ENCODE measurements at places on chromosomes 5 and 9.

DNA sequence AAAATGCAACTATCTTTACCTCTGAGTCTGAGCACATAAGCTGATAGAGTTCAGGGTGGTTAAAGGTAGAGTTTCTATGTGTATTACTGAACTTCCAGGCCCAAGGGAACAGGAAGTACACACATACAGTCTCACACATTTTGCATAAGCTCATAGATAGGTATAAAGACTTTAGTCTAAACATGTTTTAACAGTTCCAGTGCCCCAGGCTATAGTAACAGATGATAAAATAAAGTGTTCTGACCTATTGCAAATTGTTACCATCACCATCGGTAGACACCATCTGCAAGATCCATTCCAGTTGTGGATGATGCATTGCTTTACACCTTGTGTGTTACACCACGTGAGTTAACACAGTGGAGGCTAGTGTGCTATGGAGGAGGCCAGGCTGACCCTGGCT, 95.8 kb downstream of the TMEM174 start:
- DNase-seq: no peak

- DNase-seq: no peak
Measured at GRCh38 chr5:14450018-14450524, 131.5 kb upstream of the OTULINL start.

DNA sequence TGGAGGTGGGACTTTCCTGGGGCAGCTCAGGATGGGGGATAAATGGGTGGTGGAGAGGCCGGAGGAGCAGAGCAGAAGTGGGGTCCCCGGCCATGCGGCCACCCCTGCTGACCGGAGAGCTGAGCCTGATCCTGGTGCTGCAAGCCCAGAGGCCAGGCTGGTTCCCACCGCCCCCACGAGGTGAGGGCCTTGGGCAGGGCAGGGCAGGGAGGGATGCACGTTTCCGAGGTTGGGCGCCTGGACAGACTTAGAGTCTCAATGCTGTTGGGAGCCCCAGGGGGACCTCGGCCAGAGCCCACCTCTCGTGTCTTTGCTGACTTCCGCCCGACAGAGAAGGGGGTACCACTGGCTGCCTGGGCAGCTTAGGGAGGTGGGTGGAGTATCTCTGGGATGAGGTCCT, 5.5 kb downstream of the OBP2A start:
- DNase-seq: no peak

DNA sequence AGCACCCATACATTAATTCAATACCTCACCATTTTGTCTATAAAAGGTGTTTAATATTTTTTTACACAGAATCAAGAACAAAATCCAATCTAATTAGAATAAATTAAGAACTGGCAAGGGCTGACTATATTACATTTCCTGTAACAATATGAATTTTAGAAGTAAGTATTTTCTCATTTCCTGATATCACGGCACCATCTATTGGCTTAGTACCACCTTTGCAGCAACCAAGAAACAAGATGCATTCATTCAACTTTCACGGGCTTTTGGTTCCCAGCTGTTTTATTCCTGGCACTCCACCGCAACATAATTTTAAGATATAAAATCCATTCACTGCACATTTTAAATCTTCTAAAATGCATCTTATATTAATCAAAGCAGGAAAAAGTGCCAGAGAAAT, 20.6 kb downstream of the PSMB7 start:
- no peak for DNase-seq

GRCh38 chr9:134055981-134056461, 11.8 kb downstream of the BRD3 start:
- DNase-seq: no peak

GRCh38 chr5:66209350-66209749, 65.2 kb downstream of the SREK1 start:
- DNase-seq: no peak

DNA sequence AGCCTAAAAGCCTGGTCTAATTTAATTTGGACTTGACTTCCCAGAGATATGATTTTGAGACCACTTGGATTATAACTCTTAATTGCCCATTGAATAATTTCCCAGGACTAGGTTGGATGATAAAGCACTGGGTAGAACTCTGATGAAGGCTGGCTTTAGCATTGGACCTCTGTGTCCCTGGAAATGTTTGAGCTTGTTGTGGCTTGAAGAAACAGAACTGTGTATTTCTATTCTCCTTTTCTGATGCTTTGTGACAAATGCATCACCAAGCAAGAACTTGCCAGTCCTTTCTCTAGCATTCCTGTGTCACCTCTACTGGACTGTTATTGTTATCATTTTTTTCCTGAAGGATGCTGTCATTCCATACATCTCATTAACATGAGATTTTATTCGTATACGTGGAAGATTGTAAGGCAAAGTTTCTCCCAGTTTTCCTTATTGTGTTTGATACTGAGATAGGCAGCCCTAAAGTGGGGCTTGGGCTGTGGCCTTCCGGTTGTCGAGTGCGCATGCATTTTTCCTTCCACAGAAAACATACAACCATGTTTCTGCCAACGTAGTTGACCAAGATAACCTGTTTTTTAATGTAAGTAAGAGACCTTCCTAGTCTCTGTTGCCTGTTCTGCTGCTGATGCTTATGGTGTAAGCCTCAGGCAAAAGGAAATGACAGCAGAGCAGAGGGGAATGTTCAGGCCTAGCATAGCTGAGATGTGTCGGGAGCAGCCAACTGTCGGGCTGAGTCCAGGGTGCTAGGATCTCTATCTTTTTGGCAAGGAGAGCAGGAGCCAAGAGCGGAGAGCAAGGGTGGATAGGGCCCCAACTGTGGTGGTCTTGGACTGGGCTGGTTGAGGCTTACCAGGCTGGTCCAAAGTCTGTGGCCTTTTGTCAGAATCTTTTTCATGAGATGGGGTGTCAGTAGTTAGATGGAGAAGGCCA, 2.3 kb downstream of the NTRK2 start:
- no peak for DNase-seq

DNA sequence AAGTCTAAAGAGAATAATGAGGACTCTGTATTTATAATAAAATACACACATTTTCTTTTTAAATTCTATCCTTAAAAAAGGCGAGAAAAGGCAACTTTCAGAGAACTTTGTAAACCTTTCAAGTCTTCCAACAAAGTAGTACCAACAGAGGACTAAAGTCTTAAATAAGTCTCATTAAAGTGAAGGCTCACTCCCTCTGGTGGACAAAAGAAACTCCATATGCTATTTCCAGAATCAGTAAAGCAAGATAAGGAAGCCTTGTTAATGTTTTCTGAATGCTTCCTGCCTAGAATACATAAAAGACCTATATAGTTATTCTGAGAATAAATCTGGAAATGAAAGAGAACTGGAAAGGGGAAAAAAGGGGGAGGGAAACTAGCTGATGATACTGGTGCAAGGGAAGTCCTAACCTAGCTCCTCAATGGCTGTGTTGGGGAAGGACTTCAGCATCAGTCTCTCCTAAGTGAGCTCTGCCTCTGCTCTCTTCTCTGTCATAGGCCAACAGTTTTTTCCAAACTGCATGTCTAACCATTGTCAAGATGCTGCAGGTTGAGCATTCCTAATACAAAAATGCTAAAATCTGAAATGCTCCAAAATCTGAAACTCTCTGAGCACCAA, 7.2 kb downstream of the HMGCS1 start:
- no peak for DNase-seq

DNA sequence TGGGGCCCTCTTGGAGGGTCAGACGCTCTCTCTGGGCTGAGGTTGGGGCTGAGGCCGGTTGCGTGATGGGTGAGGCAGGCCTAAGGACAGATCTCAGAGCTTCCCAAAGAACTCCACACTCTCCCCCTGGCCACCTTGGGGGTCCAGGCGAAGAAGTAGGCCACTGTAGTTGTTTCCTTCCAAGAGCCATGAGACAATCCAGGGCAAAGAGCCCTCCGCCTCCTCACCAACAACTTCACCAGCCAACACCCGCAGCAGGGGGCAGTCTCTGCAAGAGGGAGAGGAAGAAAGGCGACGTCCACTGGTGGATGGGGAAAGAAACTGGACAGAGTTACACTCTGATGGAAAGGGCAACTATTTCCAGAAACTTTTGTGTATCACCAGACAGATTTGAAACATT, 10.7 kb downstream of the SLC35A4 start:
- no peak for DNase-seq

DNA sequence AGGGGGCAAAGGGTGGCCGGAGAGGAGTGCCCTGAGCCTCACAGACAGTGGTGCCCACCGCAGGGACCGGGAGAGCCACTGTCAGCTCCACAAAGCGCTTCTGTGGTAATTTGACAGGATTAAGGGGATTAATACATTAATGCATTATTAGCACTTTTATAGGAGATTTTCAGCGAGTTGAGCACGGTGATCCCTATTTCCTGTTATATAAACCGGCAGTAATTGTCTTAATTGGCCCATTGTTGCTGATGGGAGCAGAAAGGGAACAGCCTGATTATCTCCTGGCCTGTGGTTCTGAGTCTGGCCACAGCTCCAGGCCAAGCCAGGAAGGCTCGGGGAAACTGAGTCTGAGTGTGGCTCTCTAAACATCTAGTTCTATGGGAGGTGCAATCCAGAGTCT, 423.6 kb downstream of the CDK5RAP2 start:
- DNase-seq: no peak

DNA sequence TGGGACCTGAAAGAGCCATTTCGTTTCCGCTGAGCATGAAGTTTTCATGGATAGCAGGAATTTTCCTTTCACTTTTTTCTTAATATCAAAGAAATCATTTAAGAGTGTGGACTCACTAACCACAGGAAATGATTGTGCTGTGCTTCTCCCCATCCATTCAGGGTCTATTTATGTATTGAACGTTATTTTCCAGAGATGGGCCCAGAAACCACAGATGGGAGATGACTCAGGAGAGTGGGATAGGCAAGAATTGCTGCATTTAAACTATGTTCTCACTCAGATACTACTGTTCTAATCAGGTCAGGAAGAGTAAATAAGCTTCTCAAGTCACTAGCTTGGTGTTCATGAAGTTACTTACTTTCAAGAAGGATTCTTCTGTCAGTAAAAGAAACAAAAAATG, 763.8 kb downstream of the DTWD2 start:
- DNase-seq: no peak

- no peak for DNase-seq
Measured at GRCh38 chr5:55072666-55073065, 29.8 kb upstream of the GZMA start.

GRCh38 chr9:135308821-135309762, 170.5 kb upstream of the PPP1R26 start:
- no peak for DNase-seq

- DNase-seq: no peak
Measured at GRCh38 chr5:115147052-115147451, 22.7 kb downstream of the TRIM36 start.

DNA sequence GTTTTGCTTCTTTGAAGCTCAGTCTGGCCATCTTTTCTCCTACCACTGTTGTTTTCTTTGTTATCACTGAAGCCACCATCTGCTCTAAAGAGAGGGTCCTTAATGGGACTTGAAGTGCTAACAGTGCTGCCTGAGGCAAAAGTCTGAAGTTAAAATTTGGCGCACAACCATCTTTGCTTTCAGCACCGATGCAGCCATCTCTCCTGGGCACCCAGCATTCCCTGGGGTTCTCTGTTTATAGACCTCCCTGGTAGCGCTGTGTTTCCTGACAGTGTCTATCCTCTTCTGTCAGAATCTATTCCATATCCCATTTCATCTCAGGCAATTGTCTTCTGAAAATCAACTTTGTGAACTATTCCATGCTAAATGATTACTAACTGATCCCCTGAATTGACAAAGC, 491.5 kb upstream of the MPDZ start:
- DNase-seq: no peak

DNA sequence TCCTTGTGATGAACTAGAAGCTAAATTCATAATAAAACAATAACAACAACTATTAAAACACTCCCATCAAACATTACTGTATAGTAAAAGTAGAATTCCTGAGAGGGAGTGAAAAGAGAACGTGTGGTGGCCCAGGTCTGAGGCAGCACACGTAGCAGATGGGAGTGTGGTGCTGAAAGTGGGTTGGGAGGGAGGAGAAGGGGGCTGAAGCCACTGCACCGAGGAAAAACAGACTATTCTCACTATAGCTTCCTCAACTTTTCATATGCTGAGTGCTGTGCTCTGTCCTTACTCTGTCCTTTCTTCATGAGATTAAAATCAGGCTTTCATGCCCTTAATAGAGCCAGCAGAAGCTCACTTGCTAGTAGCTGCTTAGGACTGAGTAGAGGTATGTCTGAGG, 170.9 kb downstream of the PCSK1 start:
- DNase-seq: no peak

DNA sequence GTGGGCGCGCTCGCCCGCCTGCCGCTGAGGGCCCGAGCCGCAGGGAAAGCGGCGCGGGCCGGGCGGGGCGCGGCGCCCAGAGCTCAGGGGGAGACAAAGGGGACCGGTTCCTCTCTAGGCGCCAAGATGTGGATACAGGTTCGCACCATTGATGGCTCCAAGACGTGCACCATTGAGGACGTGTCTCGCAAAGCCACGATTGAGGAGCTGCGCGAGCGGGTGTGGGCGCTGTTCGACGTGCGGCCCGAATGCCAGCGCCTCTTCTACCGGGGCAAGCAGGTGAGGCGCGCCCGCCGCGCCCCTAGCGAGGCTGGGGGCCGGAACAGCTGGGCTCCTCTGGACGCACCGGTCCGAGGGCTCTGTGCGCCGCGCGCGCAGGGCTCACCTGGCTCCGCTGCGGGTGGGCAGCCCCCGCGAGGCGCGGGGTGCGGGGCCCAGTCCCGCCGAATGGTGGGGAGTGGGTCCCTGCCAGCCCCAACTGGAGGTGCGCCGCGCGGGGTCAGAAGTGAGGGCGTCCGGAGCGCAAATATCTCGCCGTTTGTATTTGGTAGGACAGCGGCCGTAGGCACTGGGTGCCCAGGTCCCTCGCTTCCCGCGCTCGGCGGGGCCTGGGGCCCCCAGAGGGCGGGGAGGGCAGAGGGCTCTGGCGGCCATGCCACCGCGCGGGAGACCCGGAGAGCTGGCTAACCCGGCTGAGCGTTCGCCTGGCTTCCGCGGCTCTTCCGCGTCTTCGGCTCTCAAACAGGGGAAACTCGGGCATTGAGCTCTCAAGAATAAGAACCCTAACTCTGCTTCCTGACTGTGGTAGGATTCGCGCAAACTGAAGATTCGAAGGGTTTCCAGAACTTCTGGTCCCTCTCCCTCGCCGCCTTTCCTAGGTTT, 607 bp downstream of the UHRF2 start:
- no peak for DNase-seq

- DNase-seq: no peak
Measured at GRCh38 chr9:120960001-120960400, 33.4 kb upstream of the TRAF1 start.

DNA sequence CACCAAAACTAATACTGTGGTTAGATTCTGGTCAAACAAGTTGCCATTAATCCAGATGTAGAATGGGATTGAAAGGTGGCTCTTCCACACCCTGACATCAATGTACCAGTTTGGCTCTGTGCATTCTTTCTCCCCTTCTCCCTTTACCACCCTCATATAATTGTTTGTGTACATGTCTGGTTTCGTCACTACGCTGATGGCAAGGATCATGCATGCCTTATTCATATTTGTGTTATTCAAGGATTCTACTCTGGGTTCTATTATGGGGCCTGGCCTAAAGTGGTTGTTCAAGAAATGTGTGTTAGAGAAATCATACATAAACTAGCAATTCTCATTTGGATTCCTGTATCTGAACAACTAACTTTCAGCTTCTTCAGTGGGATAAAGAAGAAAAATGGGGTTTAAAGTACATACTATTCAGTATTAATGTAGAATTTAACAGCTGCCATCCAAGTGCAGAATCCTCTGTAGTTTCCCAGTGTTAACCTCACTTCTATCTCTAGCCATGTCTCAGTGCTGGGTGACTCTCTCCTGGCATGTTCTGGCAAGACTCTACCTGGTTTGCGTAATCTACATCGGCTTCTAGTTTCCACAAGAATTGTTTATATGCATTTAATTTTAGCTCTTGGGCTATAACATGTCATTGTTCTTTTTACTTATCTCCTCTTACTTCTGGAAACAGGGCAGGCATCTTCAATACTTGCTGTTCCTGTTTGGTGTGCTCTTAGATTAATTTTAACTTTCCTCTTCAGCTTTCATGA, 27.9 kb upstream of the CDKN2B start:
- no peak for DNase-seq

- DNase-seq: no peak
Measured at GRCh38 chr9:134399435-134400056, 73.3 kb downstream of the RXRA start.

Measured in activated naive CD4-positive, alpha-beta T cell (primary cell).